GM12891 (cell line): ENCODE measurements at places on chromosomes 7 and 10.
A peak's percentile ranks its signal among the peaks of the same experiment; 100 is the strongest.

- no peak for DNase-seq
Observed at GRCh38 chr10:79407811-79408795, 37.3 kb downstream of the ZCCHC24 start.

DNA sequence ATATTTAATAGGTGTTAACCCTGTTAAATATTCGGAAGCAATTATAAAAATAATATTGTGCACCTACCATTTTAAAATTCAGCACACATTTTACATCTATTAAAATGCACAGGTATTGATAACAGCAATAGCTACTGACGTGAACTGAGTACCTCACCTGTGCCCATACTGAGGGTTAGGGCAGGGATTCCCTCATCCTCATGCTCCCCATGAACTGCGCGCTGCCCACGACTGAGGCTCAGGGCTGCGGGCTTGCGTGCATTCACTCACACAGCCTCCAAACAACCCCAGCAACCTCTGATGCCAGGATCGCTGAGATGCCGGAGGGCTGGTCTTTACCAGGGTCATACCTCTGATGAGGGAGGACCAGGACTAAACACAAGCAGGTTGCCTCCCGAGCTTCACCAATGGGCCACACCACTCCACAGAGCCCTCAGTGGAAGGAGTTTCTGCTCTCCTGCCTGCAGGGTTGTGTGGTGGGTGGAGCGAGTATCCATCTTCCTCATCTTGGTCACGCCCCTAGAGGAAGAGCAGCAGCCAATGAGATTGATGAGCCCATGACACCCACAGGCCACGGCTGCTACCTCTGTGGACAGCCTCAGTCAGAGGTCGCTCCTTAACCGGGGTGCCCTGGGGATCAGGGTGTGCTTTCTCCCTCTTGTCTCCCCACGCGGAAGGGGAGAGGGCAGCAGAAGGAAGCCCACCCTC lies 478.3 kb downstream of the TNS3 start:
- no peak for DNase-seq

GRCh38 chr10:5624701-5625100 lies 41.7 kb downstream of the ASB13 start:
- DNase-seq, result no peak

DNA sequence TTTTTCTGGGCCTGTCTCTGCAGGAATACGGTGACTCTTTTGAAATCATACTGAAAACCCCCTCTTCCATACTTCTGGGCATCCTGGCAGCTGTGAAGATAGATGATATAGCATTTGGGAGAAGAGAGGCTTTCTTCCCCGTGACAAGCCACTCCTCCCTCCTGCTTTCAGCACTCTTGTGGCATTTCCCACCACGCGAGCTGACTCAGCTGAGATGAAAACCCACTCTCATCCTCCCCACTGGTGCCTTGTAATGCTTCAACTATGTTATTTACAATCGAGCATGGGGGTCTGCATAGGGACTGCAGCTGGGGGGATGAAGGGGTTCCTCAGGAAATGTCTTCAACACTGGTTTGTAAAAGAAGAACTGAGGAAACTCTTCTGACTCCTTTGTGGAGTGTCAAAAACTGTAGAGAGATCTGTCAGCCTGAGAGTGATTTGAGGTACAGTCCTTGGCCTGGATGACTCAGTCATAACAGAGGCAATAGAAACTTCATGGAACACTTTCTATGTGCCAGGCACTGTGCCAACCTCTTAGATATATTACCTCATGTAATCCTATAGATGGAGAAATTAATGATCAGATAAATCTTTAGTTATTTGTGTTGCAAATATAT lies 1.7 kb upstream of the TBATA start:
- DNase-seq, result no peak

GRCh38 chr7:133051066-133051465 lies 30.8 kb downstream of the CHCHD3 start:
- no peak for DNase-seq

- no peak for DNase-seq
Observed at GRCh38 chr10:92010047-92010735, 86.6 kb downstream of the BTAF1 start.

DNA sequence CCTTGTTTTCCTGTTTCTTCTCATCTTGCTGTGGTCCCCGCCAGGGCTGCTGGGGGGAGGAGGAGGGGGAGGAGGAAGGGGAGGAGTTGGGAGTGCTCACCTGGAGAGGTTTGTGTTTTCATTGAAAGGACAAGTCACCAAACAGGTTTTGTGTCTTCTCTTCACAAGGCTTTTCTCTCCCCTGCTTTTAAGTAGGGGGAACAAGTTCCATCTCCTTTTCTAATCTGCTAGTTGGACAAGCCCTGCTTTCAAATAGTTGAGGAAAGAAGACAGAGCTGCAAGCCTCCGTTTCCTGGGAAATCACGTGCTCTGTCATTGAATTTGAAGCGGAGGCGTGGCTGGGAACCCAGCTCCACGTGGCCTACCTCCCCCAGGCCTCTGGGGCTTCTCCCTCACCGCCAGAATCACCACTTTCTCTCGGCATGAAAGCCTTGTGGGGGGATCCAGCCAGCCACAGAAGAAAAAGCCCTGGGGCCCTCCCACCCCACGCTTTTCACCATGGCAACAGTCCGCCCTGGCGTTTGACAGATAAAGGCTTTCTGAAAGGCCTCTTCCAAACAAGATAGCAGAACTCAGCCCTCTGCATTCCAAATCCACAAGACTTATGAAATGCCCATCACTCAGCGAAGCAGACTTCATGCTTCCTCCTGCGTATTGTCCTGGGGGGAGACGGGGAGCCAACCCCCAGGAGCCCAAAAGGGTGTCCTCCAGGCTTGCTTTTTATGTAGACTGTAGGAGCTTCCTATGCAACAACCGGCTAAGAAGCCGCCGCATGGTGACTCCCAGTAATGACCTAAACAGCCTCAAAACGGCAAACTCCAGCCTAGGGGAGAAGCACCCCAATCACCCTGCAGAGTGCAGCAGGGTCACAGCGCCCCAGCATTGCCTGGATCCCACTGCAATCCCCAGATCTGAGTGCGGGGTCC lies 51.7 kb downstream of the PROSER2 start:
- DNase-seq, result peak; percentile 63

DNA sequence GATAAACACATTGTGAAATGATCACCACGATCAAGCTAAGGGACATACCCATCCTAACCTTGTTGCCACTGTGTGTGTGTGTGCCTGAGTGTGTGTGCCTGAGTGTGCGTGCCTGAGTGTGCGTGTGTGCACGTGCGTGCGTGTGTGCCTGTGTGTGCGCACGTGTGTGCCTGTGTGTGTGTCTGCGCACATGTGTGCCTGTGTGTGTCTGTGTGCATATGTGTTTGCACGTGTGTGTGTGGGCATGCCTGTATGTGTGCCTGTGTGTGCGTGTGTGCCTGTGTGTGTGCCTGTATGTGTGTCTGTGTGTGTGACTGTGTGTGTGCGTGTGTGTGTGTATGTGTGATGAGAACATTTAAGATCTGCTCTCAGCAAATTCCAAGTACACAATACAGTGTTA lies 244.1 kb upstream of the DPP6 start:
- DNase-seq, result no peak

DNA sequence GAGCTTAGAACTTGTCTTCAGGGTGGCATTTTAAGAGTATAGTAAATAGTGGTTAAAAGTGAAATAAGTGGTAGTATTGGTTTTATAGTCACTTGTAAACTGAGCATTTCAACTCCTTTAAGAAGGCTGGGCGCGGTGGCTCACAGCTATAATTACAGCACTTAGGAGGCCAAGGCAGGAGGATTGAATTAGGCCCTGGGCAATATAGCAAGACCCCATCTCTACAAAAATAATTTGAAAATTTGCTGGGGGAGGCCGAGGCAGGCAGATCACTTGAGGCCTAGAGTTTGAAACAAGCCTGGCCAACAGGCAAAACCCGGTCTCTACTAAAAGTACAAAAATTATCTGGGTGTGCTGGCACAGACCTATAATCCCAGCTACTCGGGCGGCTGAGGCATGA lies 64.4 kb upstream of the BAMBI start:
- no peak for DNase-seq
